ENCODE measurements at places on chromosomes 2 and 18.

DNA sequence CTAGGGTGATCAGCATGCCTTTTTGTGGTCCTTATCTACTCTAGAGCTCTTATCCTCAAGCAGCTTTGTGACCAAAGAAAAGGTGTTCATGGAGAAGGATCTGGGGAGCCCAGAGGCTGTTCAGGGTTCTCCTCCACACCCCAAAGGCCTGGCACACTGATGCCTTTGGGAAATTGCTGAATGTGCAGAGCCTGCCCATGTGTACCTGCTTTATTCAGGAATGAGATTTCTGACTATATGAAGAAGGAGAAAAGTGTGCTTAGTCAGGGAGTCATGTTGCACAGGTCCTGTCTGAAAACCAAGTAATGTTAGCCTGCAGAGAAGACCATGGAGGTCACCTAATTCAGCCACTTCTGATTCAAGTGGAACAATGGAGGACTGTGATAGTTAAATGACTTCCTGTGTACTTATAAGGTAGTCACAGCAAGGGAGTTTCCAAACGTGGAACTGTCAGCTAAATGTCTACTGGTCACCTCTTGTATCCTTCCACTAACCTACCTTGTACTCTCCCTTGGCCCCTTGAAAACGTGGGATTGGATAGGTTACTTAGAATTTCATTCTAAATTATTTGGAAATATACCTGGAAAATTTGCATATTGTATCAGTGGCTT is 81.3 kb downstream of the LIMS1 start:
- no peak for DNase-seq

GRCh38 chr2:104375206-104375605 is 478.7 kb upstream of the POU3F3 start:
- no peak for DNase-seq

DNA sequence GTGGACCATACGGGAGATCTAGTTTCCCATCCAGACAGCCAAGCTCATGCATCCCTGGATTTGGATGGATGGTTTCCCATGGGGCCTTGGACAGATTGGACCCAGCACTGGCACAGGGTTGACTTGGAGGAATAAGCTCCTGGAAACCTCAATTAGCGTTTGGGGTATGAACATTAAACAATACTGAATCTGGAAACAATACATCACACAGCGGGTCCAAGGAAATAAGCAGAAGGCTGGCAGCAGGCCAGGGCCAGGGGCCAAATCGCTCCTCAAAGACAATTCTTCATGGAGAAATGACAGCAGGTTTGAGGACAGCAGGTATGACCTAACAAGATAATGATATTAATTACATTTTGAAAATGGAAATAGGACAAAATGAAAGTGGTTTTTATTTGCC is 540.6 kb downstream of the RIT2 start:
- no peak for DNase-seq

- DNase-seq = no peak
These were observed 254.4 kb downstream of the BCL2 start for GRCh38 chr18:63065172-63065571.

DNA sequence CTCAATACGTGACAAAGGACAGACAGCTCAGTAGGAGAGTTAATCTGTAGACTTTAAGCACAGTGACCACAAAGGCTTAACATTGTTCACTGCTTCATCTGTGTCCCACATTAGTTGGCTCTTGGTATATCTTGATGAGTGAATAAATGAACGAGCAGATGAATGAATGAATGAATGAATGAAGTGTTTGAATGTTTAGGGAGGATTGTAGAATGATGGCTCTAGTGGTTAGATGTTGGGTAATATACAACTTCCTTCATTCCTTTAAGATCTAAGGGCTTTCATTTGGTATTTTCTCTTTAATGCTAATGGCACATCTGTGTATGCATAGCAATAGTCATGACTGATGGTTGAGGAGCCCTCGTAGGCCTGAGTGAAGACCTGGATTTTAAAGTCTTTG is 40.5 kb downstream of the ZNF407 start:
- DNase-seq = no peak

- no peak for DNase-seq
These were observed 187.5 kb upstream of the ACVR2A start for GRCh38 chr2:147657086-147658000.

GRCh38 chr2:224094413-224094812 is 55.3 kb upstream of the SERPINE2 start:
- no peak for DNase-seq

DNA sequence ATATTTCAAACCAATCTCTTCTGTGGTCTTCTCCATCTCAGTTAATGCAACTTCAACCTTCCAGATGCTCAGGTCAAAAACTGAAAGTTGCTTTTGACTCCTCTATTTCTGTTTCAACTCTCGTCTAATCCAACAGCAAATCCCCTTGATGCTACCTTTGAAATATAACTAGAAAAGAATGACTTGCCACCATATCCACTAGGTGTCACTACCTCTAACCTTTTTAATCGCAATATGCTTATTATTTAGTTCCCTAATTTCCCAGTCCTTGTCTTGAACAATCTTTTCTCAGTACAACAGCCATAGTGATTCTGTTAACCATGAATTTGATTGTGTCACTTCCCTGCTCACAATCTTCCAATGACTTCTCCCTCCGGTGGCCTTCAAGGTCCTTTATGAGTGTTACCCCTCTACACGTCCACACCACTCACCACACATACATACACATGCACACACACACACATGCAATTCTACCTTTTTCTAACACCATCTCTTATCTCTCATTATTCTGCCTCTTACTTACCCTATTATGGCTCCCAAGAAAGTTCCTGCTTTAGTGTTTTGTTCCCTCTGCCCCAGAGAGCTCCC is 245.5 kb upstream of the KCNJ3 start:
- no peak for DNase-seq

DNA sequence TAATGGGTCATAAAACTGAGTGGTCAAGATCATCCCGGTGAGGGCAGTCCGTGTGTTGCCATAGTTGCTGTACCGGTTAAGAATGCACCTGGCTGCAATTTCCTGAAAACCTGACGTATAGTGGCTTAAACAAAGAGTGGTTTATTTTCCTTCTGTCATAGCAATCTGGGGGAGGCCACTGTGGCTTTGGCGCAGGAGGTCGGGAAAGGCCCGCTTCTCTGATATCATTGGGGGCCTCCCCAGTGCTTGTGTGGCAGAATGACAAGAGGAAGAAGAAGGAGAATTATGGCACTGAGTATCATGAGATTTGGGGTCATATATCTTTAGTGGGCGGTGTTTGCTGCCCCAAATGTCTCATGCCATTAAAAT is 4.4 kb downstream of the C2orf92 start:
- DNase-seq = no peak

DNA sequence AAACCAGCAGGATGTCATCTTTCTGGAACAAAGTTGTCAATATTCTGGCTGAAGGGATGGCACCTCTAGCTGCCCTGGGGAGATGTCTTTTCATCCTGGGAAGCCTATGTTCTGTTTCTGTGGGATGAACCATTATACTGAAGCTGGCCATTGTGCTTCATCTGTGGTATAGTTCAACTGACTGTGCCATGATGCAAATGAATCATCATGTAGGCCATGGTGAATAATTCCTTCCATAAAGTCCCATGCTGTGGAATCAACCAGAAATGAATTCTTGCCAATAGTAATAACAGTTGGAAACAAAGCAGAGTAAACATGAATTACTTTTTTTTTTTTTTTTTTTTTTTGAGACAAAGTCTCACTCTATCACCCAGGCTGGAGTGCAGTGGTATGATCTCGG is 64.1 kb upstream of the CNGA3 start:
- DNase-seq = no peak

DNA sequence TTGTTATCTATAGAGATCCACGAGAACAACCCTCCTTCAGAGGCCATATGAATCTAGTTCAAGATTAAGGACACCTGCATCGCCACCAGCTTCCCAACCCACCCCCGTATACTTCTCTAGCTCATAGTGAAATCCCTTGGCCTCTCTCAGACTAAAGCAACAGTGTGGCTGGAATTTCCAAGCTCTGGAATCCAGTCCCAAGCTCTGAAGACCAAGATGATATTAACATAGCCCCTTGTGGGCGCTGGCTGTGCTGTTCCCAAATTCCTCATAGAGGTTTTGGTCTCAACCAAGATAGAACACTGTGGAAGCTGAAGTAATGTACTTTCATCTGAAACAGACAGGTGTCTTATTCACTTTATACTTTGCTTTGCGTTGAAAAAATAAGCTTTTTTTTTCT is 139.6 kb downstream of the MAP2 start:
- DNase-seq = no peak

GRCh38 chr18:25062720-25063119 is 289.2 kb downstream of the ZNF521 start:
- no peak for DNase-seq

DNA sequence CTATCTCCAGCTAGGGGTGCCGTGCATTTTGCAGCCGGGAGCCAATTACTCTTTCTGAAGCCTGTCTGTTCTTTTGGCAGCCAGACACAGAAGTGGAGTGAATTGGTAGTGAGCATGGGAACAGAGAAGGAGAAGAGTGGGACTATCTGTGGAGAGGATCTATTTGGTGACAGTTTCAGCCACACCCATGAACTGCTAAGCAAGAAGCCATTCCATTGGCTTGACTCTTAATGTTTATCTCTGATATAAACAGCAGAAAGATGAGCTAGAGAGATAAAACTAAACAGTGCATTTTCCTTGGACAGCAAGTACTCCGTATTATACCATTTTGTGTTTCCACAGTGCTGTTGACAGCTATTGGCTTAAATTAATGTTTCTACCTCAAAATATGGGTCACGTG is 259.6 kb upstream of the THUMPD2 start:
- no peak for DNase-seq

- no peak for DNase-seq
These were observed 140.7 kb downstream of the LDLRAD4 start for GRCh38 chr18:13359210-13359609.

DNA sequence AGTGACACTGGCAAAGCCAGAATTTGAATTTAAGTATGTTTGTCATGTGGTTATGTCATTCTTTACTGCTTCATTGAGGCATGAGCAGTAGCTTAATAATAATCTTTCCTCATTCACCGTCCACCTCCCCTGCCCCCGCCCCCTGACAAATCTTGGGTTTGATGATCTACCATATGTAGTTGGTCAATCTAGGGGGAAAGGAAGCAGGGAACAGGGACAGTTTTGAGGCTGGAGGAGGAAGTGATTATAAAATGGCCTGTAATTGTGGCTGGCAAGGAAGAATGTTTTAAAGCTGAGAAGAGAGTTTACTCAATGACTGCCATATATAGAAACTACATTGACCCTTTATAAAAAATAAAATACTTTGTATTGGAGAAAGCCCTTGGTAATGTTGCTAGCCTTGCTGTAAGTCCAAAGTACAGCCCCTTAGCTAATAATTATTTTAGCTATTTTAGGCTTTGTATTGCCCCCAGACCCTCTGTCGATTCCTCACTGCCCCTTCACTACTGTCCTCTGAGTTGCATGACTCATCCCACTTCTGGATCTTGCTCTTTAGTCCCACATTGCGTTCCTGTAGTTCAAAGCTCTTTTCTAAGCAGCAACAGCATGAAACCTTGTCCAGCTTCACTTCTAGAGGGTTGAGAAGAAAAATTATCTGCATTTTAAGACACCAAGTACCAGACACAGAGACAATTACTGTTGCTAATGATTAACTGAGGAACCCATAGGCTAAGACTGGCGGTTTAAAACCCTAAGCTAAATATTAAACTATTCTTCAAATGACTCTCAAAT is 38.4 kb downstream of the PELI1 start:
- DNase-seq = no peak

DNA sequence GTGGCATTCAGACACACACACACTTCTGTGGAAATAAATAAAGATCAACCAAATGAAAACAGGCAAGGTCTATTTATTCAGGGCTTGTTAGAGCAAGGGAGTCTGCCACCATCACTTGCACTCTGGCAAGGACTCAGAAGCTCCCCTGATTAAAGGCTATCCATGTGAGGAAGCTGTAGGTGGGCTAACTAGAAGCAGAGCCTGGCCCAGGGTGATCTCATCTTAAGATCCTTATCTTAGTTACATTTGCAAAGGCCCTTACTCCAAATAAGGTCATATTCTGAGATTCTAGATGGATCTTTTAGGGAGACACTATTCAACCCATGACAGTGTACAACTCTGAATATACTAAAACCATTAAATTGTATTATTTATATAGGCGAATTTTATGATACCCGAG is 190.0 kb upstream of the SRD5A2 start:
- no peak for DNase-seq

- no peak for DNase-seq
These were observed 4.0 kb upstream of the RTN4 start for GRCh38 chr2:55054106-55054875.

GRCh38 chr2:68225119-68225632 is 27.2 kb downstream of the PPP3R1 start:
- no peak for DNase-seq

DNA sequence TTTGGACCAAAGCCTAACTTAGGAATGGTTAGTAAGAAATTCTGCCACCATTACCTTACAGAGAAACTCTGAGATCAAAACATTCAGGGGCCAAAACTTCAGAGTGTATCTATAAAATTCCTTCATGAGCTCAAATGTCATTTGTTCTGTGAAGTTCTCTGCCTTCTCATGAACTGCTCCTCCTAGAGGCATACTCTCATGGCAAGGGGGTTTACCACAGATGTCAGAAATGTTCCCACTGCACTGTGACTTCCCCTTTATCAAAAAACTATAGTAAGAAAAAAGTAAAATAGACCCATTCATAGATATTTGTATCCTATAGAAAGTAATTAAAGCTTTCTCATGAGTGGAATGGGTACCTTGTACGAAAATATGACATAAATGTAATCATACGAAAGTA is 68.5 kb downstream of the USP40 start:
- no peak for DNase-seq

- no peak for DNase-seq
These were observed 59.4 kb upstream of the CTLA4 start for GRCh38 chr2:203808046-203808750.

DNA sequence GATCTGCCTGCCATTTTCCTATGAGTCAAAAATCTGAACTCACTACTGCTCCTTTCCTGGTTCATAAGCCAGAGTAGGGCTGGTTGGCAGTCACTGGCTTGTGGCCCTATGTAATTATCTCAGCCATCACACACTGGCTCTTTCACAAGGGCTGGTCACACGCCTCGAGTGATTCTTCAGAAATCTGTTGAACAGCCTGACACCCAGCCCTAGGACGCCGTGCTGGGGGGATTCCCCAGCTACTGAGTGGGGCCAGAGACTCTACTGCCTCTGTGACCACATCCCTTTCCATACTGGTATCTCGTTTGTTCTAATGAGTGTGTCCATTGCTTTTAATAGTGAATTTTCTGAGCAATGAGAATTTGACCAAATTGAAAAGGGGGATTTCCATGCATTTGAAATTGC is 45.8 kb upstream of the RBM44 start:
- DNase-seq = no peak

- no peak for DNase-seq
These were observed 3.3 kb upstream of the ZBTB7C start for GRCh38 chr18:48412339-48412929.

DNA sequence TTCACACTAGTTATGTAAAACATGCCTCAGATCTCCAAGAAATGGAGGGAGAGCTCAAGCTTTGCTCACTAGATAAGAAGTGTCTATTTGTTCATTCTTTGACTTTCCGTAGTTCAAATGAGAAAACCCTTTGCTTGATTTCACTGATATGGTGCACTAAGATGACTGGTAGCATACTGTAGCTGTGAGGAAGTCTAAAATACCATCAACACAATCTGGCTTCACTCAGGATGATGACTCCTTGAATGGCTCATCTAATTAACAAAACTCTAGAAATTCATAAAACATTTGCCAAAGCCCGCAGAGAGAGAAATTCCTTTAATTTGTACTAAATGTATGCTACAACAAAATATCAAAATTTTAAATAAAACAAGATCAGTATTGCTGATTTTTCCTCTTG is 152.8 kb upstream of the STK17B start:
- no peak for DNase-seq

Data from 8988T (cell line).